ENCODE measurements at places on chromosomes 7 and 10. TPM values are rescaled to one million over a fixed set of nuclear protein-coding genes. Genes with fewer than 3 reads are reported as not detected.

GRCh38 chr10:19209319-19209718 lies 160.7 kb downstream of the MALRD1 start:
- DNase-seq: no peak

- DNase-seq: no peak
These were observed 143.6 kb downstream of the CUBN start for GRCh38 chr10:16986082-16986405.

- no peak for DNase-seq
These were observed 40.3 kb upstream of the SH2D4B start for GRCh38 chr10:80497187-80498077.

GRCh38 chr10:7412237-7412927 lies 1.5 kb upstream of the SFMBT2 start:
- DNase-seq: peak; percentile 69

DNA sequence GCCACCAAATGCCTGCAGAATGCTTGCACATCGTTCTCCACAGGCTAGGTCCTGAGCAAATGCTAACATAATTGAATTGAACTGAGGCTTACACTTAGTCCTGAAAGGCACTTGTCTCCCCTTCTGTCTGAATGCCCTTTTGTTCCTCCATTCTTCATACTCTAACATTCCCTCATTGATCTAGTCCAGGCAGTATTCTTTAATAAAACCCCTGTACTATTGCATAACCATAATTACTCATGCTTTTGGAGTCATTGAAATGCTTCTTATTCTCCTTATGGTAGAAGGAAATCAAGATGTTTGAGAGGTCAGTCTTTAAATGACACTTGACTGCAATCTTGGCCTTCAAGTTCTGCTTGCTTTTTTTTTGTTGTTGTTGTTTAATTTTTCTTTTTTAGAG lies 7.1 kb downstream of the PI4K2A start:
- no peak for DNase-seq

The LRRC4 gene
- not detected for total RNA-seq

The TNS3 gene
- 0.50 TPM for total RNA-seq

GRCh38 chr7:25392588-25393338 lies 164.5 kb upstream of the NPVF start:
- no peak for DNase-seq

GRCh38 chr7:25876092-25876491 lies 275.9 kb upstream of the NFE2L3 start:
- no peak for DNase-seq

The FAM25C gene
- not detected for total RNA-seq

DNA sequence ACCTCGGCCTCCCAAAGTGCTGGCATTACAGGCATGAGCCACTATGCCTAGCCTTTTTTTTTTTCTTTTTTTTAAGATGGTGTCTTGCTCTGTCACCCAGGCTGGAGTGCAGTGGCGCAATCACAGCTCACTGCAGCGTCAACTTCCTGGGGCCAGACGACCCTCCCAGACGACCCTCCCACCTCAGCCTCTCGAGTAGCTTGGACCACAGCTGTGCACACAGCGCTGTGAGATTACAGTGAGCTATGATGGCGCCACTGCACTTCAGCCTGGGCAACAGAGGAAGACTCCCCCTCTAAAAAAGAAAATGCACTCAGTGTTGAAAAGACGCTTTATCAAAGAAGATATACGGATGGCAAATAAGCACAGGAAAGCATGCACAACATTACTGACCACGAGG lies 16.5 kb upstream of the WIPI2 start:
- DNase-seq: no peak

The LIPM gene
- not detected for total RNA-seq

The DNTT gene
- not detected for total RNA-seq

The EFCAB10 gene
- not detected for total RNA-seq

The ZCWPW1 gene
- total RNA-seq: 1.3 TPM

GRCh38 chr10:33388382-33388781 lies 53.9 kb upstream of the NRP1 start:
- DNase-seq: no peak

GRCh38 chr7:105245398-105246114 lies 143.2 kb downstream of the SRPK2 start:
- no peak for DNase-seq

The COMTD1 gene
- 58.9 TPM for total RNA-seq

GRCh38 chr10:79029478-79030390 lies 39.0 kb upstream of the ZMIZ1 start:
- DNase-seq: no peak

- no peak for DNase-seq
These were observed 19.4 kb downstream of the WBP1L start for GRCh38 chr10:102763037-102763607.

DNA sequence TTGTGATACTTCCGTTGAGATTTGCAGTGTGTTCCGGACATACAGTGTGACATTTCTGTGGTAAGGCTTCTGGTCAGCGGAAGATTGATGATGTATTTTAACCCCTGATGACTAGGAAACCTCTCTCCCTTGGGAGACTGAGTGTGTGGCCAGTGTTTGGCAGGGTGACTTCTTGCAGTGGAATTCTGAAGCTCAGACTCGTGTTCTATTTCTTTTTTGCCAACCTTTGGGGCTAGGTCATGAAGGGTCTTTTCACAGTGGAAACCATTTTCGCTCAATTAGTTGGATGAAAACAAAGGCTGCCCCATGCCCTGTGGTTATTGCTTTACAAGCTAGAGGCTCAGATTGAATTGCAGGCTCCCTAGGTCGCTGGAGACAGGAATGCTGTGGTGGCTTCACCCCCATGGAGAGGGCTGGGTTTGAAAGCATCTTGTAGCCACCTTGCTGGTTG lies 288.9 kb downstream of the BBS9 start:
- DNase-seq: no peak

GRCh38 chr7:108611268-108611667 lies 41.6 kb downstream of the DNAJB9 start:
- no peak for DNase-seq

The CREB3L2 gene
- total RNA-seq: 53.5 TPM

- no peak for DNase-seq
These were observed 127.2 kb downstream of the SRI start for GRCh38 chr7:88092676-88092999.

DNA sequence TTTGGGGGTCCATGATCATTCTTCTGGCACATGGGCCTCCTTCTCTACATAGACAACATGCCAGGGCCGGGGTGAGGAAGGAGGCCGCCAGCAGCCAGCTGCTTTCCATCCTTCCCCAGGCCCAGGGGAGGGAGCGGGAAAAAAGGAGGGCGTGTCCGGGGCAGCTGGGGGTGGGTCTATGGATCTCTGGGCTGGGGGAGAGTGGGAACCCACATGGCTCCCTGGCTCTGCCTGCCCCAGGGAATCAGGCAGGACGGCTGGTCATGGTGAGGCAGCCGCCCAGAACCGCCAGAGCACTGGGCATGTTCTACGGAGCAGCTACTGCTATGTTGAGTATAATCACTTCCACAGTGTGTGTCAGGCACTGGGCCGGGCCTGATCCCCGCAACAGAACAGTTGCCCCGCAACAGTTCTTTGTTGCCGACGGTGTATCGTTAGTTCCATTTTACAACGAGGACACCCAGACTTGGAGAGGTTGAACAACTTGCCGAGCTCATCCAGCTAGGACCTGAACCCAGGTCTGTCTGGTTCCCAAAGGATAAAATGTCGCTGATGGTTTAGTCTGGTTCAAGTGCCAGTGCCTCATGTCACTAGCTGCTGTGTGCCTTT lies 6.4 kb upstream of the IRF5 start:
- DNase-seq: no peak

The C10orf53 gene
- total RNA-seq: not detected

GRCh38 chr7:150740053-150740452 lies 2.8 kb downstream of the GIMAP5 start:
- no peak for DNase-seq

- no peak for DNase-seq
These were observed 68.2 kb downstream of the CLEC2L start for GRCh38 chr7:139591550-139592195.
